SJSA1 (cell line): ENCODE measurements at places on chromosomes 6 and 20. TPM values are rescaled to one million over a fixed set of nuclear protein-coding genes. Genes with fewer than 3 reads are reported as not detected.

PKHD1 gene
- under 0.01 TPM in 1 of 2 replicates, not detected in the other for total RNA-seq

CALHM4 gene
- total RNA-seq = not detected in 2 replicates

BPIFB1 gene
- not detected in 2 replicates for total RNA-seq

TAF11 gene
- 63.7 and 72.5 TPM in 2 replicates for total RNA-seq

SPAG4 gene
- 0.87 TPM in 1 of 2 replicates, not detected in the other for total RNA-seq
